Endothelial cell of umbilical vein (primary cell): ENCODE measurements at places on chromosomes 5 and 9. TPM values are rescaled to one million over a fixed set of nuclear protein-coding genes. Genes with fewer than 3 reads are reported as not detected.

- peak; percentile 59 for DNase-seq
Observed at GRCh38 chr5:149371296-149371962, 7.7 kb downstream of the IL17B start.

- no peak for DNase-seq
Observed at GRCh38 chr5:59187857-59188256, 605.0 kb downstream of the RAB3C start.

- DNase-seq, result no peak
Observed at GRCh38 chr9:88280816-88281382, 107.3 kb upstream of the SPIN1 start.

The CLTB gene
- total RNA-seq, result 73.2 and 108 TPM in 2 replicates
